Astrocyte (in vitro differentiated cells and primary cell): ENCODE measurements at places on chromosomes 1 and 21. TPM values are rescaled to one million over a fixed set of nuclear protein-coding genes. Genes with fewer than 3 reads are reported as not detected.

Gene RGS13
- not detected in 2 replicates for total RNA-seq

Gene MIXL1
- total RNA-seq: 0.16 TPM in 1 of 2 replicates, not detected in the other

Gene SLC6A17
- 3.6 and 4.4 TPM in 2 replicates for total RNA-seq

Gene OR2L8
- total RNA-seq: not detected in 2 replicates

Gene FLG2
- total RNA-seq: not detected in 2 replicates

Gene DNM3
- total RNA-seq: 4.7 and 6.5 TPM in 2 replicates

Gene NT5C1A
- total RNA-seq: 0.20 TPM in 1 of 2 replicates, not detected in the other

Gene CD53
- not detected in 2 replicates for total RNA-seq

Gene ROR1
- total RNA-seq: 38.3 and 40.5 TPM in 2 replicates

Gene DFFA
- total RNA-seq: 47.4 and 58.2 TPM in 2 replicates

- no peaks in the 10 kb centered on the region for H3K4me1 ChIP-seq
- no peaks in the 10 kb centered on the region for H3K27me3 ChIP-seq
- no peak overlapping the region for H3K27ac ChIP-seq
- DNase-seq: no peak
- H3K4me3 ChIP-seq: no peak overlapping the region
- no peaks in the 10 kb centered on the region for H3K36me3 ChIP-seq
Observed at GRCh38 chr1:99606306-99606705, 39.6 kb upstream of the PALMD start.

DNA sequence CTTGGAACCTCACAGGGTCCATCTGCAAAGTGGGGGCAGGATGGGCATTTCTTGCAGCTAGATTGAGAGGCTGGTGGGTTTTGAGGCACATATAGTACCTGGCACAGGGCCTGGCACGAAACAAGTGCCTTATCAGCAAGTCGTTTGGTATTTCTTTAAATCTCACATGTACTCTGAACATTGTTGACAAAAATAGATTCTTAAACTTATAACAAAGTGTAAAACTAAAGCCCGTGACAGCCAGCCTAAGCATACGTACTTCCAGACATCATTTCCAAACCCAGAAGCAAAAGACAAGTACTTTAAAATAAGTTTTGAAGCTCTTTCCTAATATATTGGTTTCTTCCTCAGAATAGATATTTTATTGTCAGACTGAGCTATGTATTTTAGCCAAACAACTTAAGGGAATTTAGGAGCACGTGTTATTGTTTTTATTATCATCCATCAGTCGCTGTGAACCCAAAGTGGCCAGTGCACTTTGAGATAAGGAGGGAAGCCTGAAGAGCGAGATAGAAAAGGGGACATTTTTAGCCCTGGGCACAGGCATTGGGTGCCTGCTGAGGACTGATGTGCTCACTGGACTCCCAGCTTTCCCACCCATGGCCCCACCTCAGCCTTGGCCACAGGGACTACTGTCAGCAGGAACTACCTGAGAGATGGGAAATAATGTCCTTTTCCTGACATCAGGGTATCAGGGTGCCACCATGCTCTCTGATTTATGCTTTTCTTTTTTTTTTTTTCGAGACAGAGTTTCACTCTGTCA is 3.0 kb downstream of the FBLIM1 start:
- peak overlapping the region; percentile 72 for H3K27ac ChIP-seq
- H3K36me3 ChIP-seq: peaks cover 10% of the 10 kb centered on the region
- H3K4me3 ChIP-seq: peak overlapping the region; percentile 79
- H3K4me1 ChIP-seq: peaks cover 34% of the 10 kb centered on the region

- no peaks in the 10 kb centered on the region for H3K27me3 ChIP-seq
- DNase-seq: no peak
- no peak overlapping the region for H3K27ac ChIP-seq
Observed at GRCh38 chr21:25910809-25911208, 176.0 kb downstream of the GABPA start.

GRCh38 chr1:206804156-206804737 is 32.0 kb upstream of the IL10 start:
- no peak for DNase-seq
- no peak overlapping the region for H3K4me3 ChIP-seq
- no peaks in the 10 kb centered on the region for H3K4me1 ChIP-seq
- H3K36me3 ChIP-seq: no peaks in the 10 kb centered on the region
- no peak overlapping the region for H3K27ac ChIP-seq

DNA sequence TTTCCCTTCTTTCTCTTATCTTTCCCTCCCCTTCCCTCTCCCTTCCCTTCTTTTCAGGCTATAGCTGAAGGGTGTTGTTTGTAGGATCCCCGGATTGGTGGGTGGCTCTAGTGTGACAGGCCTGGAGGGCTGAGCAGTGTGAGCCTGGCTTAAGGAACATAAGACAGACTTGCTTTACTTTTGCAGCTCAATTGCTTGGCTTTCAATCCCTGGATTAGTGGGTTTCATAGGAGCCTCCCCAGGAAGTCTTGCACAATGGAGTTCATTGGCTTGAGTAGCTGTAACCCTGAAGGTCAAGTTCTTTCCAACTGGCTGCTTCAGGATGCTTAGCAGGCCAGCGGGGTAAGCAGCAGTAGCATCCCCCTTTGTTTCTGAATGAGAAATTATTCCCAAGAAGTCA is 126.7 kb downstream of the CAMTA1 start:
- DNase-seq: no peak
- H3K4me1 ChIP-seq: no peaks in the 10 kb centered on the region
- no peaks in the 10 kb centered on the region for H3K27me3 ChIP-seq
- H3K4me3 ChIP-seq: no peak overlapping the region
- H3K27ac ChIP-seq: no peak overlapping the region

DNA sequence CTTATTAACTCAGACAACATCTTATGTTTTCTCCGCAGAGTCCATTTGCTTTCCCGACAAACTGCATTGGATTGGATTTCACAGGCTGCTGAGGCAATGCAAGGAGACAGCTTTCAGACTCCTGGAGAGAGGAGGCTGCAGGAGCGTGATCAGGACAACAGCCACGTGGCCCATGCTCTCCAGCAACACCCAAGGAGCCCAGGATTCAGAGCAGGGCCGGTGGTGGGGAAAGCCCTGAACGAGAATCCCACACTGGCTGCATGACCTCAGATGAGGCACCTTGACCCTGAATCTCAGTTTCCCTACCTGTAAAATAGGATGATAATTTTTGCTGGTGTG is 78.3 kb upstream of the NFASC start:
- DNase-seq: no peak
- H3K4me3 ChIP-seq: no peak overlapping the region
- no peaks in the 10 kb centered on the region for H3K36me3 ChIP-seq
- no peak overlapping the region for H3K27ac ChIP-seq
- peaks cover 21% of the 10 kb centered on the region for H3K27me3 ChIP-seq
- H3K4me1 ChIP-seq: no peaks in the 10 kb centered on the region

GRCh38 chr1:20593756-20594155 is 4.9 kb downstream of the CDA start:
- H3K4me1 ChIP-seq: peaks cover 11% of the 10 kb centered on the region
- H3K27me3 ChIP-seq: peaks cover 6% of the 10 kb centered on the region
- no peak overlapping the region for H3K4me3 ChIP-seq
- H3K27ac ChIP-seq: no peak overlapping the region

- no peak overlapping the region for H3K4me3 ChIP-seq
- H3K27ac ChIP-seq: no peak overlapping the region
- no peaks in the 10 kb centered on the region for H3K36me3 ChIP-seq
- no peaks in the 10 kb centered on the region for H3K4me1 ChIP-seq
- no peaks in the 10 kb centered on the region for H3K27me3 ChIP-seq
Observed at GRCh38 chr1:168089326-168089978, 47.3 kb downstream of the GPR161 start.

DNA sequence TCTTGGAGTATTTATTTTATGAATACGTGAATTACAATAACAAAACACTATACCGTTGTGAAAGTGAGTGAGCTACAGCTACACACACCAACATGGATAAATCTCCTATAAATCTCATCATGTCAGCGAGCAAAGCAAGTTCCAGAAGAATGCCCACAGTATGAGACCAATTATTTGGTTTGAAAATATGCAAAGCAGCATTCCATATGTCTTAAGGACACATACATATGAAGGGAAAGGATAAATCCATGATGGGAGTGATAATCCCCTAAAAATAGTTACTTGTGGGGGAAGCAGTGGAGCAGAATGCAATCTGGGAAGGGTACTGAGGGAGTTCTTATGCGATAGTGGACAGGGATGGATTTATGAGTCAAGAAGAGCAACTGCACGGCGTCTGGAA is 261.3 kb downstream of the DISC1 start:
- no peaks in the 10 kb centered on the region for H3K36me3 ChIP-seq
- H3K4me3 ChIP-seq: no peak overlapping the region
- H3K4me1 ChIP-seq: peaks cover 14% of the 10 kb centered on the region
- no peak for DNase-seq

GRCh38 chr21:29490016-29490415 is 191.3 kb downstream of the BACH1 start:
- H3K4me1 ChIP-seq: no peaks in the 10 kb centered on the region
- no peaks in the 10 kb centered on the region for H3K27me3 ChIP-seq
- peak; percentile 74 for DNase-seq
- no peaks in the 10 kb centered on the region for H3K36me3 ChIP-seq
- H3K27ac ChIP-seq: no peak overlapping the region
- H3K4me3 ChIP-seq: no peak overlapping the region
